GM23338 (cell line): ENCODE measurements at places on chromosomes 4 and X.

- no peaks in the 10 kb centered on the region; the same call in 1 of the 2 replicates for H3K36me3 ChIP-seq
- DNase-seq: no peak
- H3K4me3 ChIP-seq: no peak overlapping the region
- H3K27ac ChIP-seq: no peak overlapping the region
Measured at GRCh38 chr4:48271626-48272025, 2.0 kb upstream of the TEC start.

DNA sequence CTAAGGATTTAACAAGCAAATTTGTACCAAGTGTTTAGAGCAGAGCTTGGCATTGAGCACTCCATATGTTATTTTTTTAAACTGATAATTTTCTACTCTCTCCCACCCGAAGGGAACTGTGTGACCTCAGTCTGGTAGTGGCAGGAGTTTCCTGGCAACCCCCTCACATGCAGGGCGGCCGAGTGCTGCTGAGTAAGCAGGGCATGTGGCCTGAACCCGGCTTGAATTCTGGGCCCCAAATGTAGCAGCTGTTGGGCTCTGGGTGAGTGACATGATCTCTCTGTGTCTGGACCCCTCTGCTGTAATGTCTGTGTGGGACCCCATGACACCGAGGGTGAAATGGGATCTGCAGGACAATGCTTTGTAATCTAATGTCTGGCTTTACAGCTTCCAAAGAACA, 13.6 kb upstream of the C4orf50 start:
- H3K27ac ChIP-seq: no peak overlapping the region
- no peaks in the 10 kb centered on the region for H3K27me3 ChIP-seq
- no peak overlapping the region for H3K4me3 ChIP-seq

DNA sequence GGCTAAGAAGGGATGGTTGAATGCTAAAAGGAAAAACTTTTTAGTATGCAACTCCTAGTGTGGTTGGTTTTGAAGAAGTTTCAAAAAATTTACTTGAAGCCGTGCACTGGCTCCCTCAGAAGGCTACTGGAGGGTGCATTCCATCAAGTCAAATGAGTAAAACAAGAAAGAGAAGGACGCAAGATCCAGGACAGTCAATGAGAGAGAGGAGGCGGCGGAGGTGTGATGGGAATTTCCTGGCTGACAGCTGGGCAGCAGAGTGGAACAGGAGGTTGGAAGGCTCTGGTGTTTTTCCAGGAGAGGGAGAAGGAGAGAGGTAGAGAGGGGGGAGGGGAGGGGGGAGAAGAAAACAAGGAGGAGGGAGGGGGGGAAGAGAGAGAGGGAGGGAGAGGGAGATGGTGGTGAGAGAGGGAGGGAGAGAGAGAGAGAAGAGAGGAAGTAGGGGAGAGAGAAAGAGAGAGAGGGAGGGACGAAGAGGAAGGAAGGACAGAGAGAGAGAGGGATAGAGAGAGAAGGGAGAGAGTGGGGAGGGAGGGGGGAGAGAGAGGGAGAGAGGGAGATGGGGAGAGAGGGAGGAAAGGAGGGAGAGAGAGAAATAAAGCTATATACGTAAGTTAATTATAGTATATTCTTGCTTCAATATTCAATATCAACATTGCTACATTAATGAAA, 126.4 kb downstream of the SH3KBP1 start:
- H3K27ac ChIP-seq: no peak overlapping the region
- H3K4me1 ChIP-seq: peaks cover 7% of the 10 kb centered on the region; the same call in 1 of the 2 replicates
- H3K27me3 ChIP-seq: no peaks in the 10 kb centered on the region
- peak; percentile 10 for DNase-seq
- H3K4me3 ChIP-seq: no peak overlapping the region

GRCh38 chrX:116628464-116628863, 165.7 kb upstream of the CT83 start:
- no peak for DNase-seq
- no peaks in the 10 kb centered on the region for H3K27me3 ChIP-seq
- H3K4me3 ChIP-seq: no peak overlapping the region
- H3K36me3 ChIP-seq: no peaks in the 10 kb centered on the region

DNA sequence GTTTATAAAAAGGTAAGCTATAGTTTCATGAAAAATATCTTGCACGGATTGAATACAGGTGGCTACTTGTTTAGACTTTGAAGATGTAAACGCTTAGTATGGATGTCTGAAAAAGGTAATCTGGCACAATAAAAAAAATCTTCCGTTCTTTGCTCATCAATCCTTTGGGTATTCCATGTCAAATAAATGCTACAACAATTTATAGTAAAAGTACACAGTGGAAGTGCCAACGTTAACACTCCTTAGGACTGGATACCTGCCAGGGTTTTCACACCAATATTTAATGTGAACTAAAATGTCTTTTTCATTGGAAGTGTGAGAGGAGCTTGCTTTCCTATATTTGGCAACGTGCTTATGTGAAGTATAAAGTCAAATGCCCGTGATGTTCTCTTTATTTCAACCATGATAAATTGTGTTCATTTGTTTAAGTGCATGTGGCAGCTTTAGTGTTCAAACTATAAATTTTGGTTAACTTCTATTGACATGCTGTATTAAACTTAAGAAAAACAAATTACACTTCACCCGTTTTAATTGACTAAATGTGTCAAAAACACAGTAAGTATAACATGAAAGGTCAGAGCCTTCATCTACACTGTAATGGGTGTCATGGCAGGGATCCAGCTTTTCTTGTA, 121.7 kb upstream of the HAND2 start:
- H3K4me1 ChIP-seq: no peaks in the 10 kb centered on the region
- no peak for DNase-seq
- H3K4me3 ChIP-seq: no peak overlapping the region
- H3K27ac ChIP-seq: no peak overlapping the region

DNA sequence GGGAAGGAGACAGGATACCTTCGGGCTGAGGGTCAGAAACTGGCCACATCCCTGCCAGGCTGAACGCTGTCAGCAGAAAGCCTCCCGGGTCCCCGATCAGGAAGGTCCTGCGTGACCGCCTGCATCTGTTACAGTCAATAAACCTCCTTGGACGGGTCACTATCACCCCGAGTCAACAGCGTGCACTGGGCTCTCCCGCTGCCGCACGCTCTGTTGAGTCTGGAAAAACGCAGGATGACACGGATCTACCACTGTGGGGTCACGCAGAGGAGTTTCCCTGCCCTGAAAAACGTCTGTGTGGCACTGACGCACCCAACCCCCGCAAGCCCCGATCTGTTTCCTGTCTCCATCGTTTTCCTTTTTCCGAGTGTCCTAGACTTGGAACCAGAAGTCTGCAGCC, 12.1 kb downstream of the PPP2R3B start:
- H3K4me3 ChIP-seq: peak overlapping the region; percentile 83
- H3K27ac ChIP-seq: no peak overlapping the region
- peaks cover 23% of the 10 kb centered on the region for H3K4me1 ChIP-seq
- no peaks in the 10 kb centered on the region for H3K36me3 ChIP-seq
- peaks cover 22% of the 10 kb centered on the region for H3K27me3 ChIP-seq
